Muscle of back (tissue), 13 donors: ENCODE measurements at places on chromosomes 12 and 14.

DNA sequence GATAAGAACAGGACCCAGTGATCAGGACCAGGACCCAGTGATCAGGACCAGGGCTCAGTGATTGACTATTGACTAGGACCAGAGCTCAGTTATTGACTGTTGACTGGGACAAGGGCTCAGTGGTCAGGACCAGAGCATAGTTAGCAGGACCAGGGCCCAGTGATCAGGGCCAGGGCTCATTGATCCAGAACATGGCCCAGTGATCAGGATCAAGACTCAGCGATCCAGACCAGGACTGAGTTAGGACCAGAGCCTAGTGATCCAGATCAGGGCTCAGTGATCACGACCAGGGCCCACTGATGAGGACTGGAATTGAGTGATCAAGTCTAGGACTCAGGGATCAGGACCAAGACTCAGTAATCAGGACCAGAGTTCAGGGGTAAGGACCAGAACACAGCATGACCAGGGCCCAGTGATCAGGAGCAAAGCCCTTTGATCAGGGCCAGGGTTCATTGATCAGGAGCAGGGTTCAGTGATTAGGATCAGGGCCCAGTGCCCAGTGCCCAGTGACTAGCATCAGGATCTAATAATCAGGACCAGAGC, 176.0 kb downstream of the TMEM121 start:
- no peak for DNase-seq

GRCh38 chr12:40511341-40511740, 180.9 kb upstream of the CNTN1 start:
- DNase-seq: no peak

DNA sequence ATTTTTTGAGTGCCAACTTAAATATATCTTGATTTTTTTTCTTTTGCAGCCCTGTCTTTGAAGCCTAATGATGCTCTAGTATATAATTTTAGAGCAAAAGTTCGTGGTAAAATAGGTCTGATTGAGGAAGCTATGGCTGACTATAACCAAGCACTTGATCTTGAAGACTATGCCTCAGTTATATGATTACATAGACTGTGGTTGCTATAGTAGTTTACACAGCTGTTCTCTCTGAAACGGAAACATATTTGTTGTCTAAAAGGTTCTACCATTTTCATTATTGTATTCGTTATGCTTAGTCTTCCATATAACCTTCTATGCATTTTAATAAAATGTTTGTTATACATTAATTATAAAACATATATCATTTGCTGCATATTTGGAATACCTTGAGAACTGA, 246.7 kb downstream of the TTC6 start:
- DNase-seq: no peak

GRCh38 chr12:24505366-24506015, 443.4 kb downstream of the BCAT1 start:
- no peak for DNase-seq

DNA sequence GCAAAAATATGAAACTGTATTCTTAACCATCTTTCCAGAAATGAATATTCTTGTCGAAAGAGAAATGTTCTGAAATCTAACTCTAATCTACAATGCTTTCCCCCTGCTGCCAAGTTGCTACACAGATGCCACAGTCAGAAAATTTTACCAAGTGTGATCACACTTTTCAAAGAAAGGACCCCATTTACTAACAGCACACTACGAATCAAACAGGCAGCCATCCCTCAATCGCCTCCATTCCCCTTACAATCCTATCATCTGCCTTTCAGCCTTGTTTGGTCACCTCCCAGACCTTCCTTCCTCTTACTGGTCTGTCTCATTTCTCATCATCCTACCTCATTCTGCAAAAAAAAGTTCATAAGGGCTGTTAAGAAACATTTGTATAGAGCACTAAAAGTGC, 190.1 kb downstream of the MED13L start:
- DNase-seq: no peak

DNA sequence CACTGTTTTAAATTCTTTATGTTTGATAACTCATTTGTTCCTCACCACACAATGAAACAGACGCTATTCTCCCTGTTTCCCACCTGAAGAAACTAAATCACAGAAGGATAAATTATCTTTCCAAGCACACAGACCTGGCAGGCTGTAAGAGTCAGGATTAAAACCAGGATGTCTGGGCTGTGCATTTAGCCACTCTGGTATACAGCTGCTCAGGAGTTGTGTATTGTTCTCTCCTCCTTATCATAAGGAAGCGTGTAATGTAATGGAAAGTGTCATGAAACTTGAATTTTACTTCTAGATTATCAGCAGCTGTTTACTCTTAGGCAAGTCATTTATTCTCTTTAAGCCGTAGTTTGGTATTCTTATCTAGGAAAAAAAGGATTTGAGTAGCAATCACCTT, 154.8 kb upstream of the LRIG3 start:
- no peak for DNase-seq

DNA sequence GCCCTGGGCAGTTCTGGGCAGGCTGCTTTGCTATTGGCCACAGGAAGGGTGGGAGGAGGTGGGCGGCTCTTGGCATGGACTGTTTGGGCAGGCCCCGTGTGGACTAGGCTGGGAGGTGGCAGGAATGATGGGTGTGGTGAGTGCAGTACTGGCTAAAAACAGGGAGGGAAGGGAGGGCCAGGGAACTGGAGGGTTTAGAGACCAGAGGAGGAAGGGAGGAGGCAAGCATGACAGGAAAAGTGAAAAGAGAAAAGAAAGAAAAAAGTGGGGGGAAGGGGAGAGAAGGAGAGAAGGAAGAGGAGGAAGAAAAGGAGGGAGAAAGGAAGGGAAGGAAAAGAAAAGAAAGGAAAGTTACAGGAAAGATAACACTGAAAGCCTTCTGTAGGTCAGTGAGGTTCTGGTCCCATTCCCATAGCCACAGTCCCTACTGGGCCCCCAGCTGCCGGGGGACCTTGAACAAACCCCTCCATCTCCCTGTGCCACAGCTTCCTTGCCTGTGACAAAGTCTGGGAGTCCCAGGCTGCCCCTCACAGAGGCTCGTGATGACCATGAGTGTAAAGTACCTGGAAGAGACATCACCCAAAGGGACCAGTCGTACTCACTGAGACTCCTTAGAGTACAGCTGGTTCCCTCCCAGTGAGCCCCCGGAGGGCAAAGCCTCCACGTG, 1.1 kb upstream of the C14orf132 start:
- no peak for DNase-seq

DNA sequence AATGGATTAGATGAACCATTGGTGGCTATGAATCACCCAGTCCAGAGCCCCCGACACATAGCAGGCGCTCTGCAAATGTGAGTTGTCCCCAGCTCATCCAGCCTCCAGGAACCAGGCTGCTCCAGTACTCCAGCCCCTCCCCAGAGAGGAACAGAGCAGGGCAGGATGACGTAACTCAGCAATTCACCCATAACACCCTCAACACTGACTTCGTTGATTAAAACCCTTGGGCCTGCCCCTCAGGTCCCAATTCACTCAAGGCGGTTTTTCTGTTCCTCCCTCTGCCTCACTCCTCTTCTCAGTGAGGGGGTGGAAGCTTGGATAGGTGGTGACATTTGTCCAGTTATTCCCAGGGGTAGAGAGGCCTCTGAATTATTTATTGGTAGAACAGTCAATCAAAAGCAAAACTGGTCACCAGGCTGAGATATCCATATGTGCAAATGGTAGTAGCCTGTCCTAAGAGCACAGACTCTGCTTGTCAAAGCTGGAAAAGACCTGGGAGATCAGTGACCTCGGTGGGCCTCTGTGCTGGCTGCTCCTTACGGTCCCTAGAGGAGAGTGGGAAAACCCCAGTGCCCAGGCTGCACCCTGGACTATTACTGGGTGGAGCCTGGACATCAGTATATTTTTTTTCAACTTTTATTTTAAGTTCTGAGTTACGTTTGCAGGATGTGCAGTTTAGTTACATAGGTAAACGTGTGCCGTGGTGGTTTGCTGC, 97.0 kb downstream of the CMKLR1 start:
- DNase-seq: no peak

GRCh38 chr12:78316631-78317468, 486.2 kb downstream of the NAV3 start:
- DNase-seq: no peak

- no peak for DNase-seq
Measured at GRCh38 chr12:57126561-57126960, 1.7 kb upstream of the LRP1 start.

DNA sequence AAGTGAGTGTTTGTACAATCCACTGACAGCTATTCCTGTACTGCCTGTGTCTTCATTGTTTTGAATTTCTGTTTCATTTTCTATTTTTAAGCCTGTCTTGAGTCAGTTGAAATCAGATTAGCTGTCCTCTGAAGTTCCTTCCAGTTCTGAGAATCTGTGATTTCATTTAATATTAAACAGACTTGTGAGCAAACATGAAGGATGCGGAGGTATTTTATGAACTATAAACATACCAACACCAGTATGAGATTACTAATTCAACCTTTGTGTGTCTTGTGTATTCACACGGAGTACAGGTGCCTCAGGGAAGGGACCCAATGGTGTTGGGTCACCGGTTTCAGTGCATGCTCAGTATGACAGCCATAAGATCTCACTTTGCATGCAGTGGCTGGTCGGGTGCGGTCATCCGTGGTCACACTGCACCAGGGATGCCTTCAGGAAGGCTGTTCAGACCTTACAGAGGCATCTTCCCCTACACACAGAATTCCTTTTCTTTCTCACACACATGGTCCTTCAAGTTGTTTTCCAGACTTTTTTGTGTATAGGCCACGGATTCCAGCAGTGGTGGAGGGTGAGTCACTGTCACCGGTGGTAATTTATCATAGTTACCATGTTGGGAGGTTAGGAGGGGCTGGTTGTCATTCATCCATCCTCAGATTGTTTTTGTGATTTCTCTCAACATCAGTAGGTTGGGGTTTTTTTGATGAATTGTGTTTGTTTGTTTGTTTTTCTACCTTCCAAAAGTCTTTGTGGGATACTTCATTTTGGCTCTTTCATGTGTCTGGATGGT, 103.0 kb upstream of the SFSWAP start:
- DNase-seq: no peak

- no peak for DNase-seq
Measured at GRCh38 chr14:92617581-92617980, 104.0 kb downstream of the RIN3 start.

DNA sequence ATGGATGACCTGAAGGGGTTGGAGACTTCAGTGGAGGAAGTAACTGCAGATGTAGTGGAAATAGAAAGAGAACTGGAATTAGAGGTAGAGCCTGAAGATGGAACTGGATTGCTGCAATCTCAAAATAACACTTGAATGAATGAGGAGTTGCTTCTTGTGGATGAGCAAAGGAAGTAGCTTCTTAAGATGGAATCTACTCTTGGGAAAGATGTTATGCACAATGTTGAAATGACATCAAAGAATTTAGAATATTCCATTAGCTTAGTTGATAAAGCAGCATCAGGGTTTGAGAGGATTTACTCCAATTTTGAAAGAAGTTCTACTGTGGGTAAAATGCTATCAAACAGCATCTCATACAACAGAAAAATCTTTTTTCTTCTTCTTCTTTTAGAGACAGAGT, 186.4 kb upstream of the PRKD1 start:
- DNase-seq: no peak

- DNase-seq: no peak
Measured at GRCh38 chr12:84660139-84660538, 252.5 kb downstream of the SLC6A15 start.

- no peak for DNase-seq
Measured at GRCh38 chr12:43737646-43738045, 20.9 kb downstream of the PUS7L start.

DNA sequence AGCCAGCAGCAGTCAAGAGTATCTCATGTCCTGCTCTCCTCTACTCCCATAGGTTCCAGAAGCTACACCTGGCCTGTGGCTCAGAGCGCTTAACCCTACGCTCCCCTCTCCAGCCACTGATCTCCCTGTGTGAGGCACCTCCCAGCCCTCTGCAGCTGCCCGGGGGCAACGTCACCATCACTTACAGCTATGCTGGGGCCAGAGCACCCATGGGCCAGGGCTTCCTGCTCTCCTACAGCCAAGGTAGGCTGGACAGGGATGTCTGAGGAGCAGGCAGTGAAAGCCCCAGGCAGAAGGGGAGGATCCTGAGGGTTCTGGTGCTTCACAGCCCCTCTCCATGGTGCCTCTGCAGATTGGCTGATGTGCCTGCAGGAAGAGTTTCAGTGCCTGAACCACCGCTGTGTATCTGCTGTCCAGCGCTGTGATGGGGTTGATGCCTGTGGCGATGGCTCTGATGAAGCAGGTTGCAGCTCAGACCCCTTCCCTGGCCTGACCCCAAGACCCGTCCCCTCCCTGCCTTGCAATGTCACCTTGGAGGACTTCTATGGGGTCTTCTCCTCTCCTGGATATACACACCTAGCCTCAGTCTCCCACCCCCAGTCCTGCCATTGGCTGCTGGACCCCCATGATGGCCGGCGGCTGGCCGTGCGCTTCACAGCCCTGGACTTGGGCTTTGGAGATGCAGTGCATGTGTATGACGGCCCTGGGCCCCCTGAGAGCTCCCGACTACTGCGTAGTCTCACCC, 3.6 kb downstream of the LRP10 start:
- DNase-seq: no peak

- no peak for DNase-seq
Measured at GRCh38 chr14:65954942-65955341, 531.2 kb upstream of the CCDC196 start.

DNA sequence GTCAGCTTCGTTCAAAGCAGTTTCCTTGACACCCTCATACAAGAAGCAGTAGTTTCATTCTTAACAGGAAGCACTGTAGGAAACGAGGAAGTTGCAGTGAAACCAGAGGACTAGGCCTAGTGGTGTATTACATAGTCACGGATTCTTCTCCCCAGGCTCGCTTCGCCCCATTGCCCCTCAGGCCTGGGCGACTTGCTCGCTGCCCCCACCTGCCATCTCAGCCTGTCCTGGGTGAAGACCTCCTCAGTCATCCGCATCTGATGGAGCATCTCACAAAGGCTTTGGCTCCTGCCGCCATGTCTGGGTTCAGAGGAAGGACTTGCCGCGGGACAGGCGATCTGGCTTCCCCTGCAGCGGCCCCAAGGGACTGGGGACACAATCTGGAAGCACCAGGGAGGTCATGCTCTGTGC, 93.5 kb downstream of the LMNTD1 start:
- DNase-seq: no peak

DNA sequence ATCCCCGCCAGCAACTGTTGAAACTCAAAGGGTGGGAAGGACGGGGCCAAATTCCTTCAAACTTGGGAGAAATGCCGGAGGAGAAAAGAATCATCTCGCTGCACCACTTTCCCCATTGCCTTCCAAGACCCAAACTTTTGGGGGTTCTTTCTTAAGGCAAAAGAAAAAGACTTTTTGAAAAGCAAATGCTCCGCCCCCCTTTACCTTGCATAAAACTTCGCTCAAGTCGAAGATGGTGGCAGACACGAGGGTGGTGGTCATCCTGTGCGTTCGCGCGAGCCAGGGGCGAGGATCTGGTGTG, 239 bp downstream of the ZFP36L1 start:
- DNase-seq: no peak

- no peak for DNase-seq
Measured at GRCh38 chr12:76413121-76413520, 64.9 kb upstream of the BBS10 start.

- no peak for DNase-seq
Measured at GRCh38 chr14:68269136-68269927, 449.8 kb downstream of the RAD51B start.

- DNase-seq: no peak
Measured at GRCh38 chr14:43540948-43541347, 966.1 kb downstream of the FSCB start.

GRCh38 chr12:127342861-127343260, 924.1 kb upstream of the TMEM132C start:
- no peak for DNase-seq
